Suprapubic skin (tissue), 4 donors: ENCODE measurements at places on chromosomes 11 and 22. TPM values are rescaled to one million over a fixed set of nuclear protein-coding genes. Genes with fewer than 3 reads are reported as not detected.

- no peak for DNase-seq
- no peak overlapping the region for H3K4me3 ChIP-seq
- no peaks in the 10 kb centered on the region for H3K36me3 ChIP-seq
- no peaks in the 10 kb centered on the region for H3K4me1 ChIP-seq
- no peak overlapping the region for H3K27ac ChIP-seq
Measured at GRCh38 chr11:33643167-33643824, 57.3 kb downstream of the C11orf91 start.

DNA sequence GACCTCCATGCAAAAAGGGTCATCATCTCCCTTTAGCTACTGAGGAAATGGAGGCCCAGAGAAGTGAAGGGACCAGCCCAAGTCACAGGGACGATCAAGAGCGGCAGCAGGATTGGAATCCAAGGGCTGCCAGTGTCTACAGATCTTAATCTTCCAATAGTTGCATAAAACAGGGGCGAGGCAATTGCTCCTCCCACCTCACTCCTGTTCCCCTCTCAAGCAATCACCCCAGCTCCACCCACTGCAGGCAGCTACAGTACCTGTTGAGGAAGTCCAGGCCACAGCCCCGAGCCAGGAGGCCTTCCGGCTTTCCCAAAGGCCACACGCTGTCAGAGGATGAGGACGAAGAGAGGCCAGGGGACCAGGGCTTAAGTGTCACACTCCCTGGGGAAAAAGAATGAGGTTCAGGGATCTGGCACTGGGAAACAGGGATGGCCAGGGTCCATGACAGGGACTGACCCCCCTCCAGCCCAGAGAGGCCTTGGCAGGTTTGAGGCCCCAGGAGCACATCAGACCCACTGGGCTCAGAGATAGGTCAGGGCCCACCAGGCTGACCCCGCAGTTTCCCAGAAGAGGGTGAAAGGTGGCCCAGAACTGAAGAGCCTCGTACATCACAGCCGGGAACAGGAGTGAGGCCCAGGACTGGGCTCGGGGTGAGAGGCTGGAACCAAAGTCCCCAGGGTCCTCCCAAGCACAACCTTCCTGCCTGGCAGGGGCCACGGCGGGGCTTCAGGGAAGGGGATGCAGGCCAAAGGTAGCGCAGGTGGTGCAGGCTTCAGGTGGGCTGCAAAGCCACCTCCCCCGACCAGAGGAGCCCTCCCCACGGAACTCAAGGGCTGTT lies 16.4 kb upstream of the MFNG start:
- H3K27me3 ChIP-seq: peaks cover 6% of the 10 kb centered on the region
- peaks cover 49% of the 10 kb centered on the region for H3K4me1 ChIP-seq
- DNase-seq: no peak
- H3K36me3 ChIP-seq: no peaks in the 10 kb centered on the region

Gene MPEG1
- 4.5 TPM for total RNA-seq

DNA sequence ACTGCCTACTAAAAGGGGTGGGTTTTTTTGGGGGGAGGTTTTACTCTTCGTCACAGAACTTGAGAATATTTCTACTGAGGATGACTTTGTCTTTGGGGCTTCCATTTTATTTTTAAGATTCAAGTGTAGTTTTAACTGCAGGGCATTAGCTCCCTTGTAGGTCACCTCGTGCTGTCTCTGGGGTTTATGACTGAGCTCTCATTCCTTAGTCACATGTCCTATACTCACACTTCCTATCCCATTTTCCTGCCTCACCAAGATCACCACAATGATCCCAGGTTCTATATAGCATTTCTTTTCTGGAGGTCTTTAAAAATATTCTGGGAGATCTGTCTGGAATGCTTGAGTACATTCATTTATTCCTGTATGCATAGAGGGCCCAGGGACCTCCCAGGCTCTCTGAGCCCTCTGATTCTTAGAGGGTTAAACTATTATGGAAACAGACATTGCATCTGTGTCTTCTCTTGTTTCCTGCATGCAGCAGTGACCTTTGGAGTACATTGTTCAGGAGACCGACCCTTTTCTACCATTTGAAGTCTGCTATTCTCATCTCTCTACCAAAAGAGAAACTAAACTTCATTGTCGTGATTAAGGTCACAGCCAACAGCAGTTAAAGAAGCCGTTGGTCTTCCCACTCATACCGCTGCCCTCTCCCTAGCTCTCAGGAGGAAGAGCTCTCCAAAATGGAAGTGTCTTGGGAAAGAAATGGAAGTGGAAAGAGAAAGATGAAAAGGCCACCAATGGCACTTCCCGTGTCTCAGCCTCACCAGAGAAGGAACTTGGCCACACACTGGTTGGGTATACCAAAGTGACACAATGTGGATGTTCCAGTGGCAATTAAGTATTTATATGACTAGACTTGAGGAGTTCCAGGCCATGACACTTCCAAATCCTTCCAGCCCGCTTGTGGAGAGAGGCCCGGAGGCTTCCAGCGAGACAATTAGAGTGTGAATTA lies 77.5 kb downstream of the ZBTB16 start:
- H3K27ac ChIP-seq: no peak overlapping the region
- no peak overlapping the region for H3K4me3 ChIP-seq
- H3K4me1 ChIP-seq: peaks cover 87% of the 10 kb centered on the region
- no peaks in the 10 kb centered on the region for H3K27me3 ChIP-seq

- no peaks in the 10 kb centered on the region for H3K27me3 ChIP-seq
- peaks cover 45% of the 10 kb centered on the region for H3K36me3 ChIP-seq
- H3K4me1 ChIP-seq: peaks cover 22% of the 10 kb centered on the region
- H3K27ac ChIP-seq: peak overlapping the region; percentile 55
Measured at GRCh38 chr11:117197516-117198456, 1.4 kb upstream of the TAGLN start.

DNA sequence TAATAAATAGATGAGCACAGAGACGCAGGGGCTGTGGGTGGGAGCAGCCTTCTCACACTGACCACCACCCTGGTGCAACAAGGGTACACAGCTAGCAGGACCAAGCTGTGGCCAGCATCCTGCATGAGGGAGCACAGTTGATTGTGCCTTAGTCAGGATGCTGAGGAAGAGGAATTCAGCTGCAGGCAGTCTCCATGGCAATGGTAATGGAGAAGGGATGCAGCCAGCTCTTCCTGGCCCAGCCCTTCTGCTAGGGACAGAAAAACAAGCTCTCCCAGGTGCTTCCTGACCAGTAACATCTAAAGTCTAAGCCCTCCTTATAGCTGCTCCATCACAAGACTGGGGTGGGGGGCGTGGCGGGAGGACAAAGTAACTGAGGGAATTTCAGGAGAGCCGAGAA lies 363.5 kb downstream of the BUD13 start:
- H3K4me3 ChIP-seq: no peak overlapping the region
- DNase-seq: no peak
- no peaks in the 10 kb centered on the region for H3K4me1 ChIP-seq
- no peaks in the 10 kb centered on the region for H3K36me3 ChIP-seq
- H3K27ac ChIP-seq: no peak overlapping the region
- peaks cover 10% of the 10 kb centered on the region for H3K27me3 ChIP-seq

DNA sequence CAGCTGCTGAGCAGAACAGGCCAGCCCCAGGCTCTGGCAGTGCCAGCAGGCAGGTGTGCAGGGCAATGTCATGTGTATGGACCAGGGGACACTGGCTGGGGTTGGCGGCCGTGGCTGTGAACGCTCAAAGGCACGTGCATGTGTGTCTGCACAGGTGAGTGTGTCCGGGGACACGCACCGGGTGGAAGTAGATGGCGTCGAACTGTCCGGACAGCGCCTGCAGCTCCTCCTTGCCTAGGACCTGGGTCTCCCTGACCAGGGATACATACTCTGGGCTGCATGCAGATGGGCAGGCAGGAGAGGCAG lies 863 bp downstream of the HDAC10 start:
- H3K4me1 ChIP-seq: peaks cover 61% of the 10 kb centered on the region
- DNase-seq: no peak
- H3K4me3 ChIP-seq: peak overlapping the region; percentile 62
- H3K36me3 ChIP-seq: peaks cover 11% of the 10 kb centered on the region

Gene OR52B6
- total RNA-seq: not detected

Gene CAPN5
- total RNA-seq: 1.0 TPM

DNA sequence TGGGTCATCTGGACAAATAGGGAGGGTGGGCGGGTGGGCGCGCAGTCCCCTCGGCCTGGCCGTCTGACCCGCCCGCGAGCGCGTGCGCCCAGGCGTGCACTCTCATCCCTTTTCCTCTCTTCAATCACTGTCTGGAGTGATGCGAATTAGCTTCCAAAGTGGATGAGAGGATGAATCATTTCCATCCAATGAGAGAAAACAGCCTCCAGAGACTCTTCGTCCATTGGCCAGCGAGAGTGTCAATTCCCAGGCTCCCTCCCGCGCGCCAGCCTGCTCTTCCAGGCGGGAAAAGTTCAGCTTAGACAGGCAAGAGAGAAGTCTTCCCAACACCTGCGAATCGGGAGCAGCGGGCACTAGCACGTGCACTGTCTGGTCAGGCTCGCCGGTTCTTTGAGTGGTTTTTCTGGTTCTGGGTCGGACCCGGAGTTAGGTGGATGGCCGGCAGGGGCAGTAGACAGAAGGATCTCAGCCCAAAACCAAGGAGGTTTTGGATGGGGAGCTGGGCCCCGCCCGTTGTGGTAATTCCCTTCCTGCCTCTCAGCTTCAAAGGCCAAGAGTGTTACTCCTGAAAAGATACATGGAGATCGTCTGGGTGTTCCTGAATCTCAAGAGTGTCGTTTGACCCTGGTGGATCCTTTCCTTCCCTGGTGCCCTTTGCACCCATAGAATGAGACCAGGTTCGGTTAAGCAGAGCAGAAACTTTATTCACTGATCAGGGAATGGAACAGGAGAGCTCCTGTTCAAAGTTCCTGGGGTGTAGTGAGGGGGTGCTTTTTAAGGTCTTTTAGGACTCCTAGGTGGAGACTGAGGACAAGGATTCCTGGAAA lies 33.4 kb upstream of the GLYATL1 start:
- H3K36me3 ChIP-seq: no peaks in the 10 kb centered on the region
- no peak overlapping the region for H3K27ac ChIP-seq
- no peak for DNase-seq
- peaks cover 8% of the 10 kb centered on the region for H3K27me3 ChIP-seq
- peak overlapping the region; percentile 46 for H3K4me3 ChIP-seq

- no peak overlapping the region for H3K4me3 ChIP-seq
- no peaks in the 10 kb centered on the region for H3K27me3 ChIP-seq
- peak; percentile 90 for DNase-seq
Measured at GRCh38 chr11:47917599-47918369, 62.6 kb upstream of the PTPRJ start.

DNA sequence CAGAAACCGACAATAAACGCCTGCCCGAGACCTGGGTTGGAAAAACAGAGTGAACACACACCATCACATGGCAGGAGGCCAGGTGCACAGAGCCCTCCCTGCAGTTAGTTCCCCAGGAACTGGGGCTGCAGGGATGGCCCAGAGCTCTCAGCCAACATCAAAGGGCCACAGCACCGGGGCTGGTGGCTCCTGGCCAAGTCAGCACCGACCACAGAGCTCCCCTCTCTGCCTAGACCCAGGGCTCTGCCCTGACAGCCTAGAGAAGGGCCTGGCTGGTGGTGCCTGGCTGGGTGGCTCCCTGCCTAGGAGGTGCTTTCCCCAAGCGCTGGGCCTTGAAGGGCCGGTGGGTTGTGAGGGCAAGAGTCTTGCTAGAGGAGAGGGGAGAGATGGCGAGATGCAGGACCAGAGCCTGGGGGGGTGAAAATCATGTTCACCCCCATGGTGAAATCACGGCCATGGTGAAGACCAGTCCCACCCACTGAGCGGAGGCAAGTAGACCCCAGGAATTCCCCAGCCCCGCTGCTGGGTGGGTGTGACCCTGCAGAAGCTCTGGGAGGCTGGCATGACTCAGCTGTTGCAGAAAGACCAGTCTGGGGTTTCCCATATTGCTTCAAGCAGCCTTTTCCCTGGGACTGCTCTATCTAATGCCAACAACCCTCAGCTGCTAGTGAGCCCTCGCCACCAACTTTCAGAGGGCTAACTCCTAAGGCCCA lies 7.2 kb upstream of the BID start:
- no peaks in the 10 kb centered on the region for H3K27me3 ChIP-seq
- peaks cover 40% of the 10 kb centered on the region for H3K4me1 ChIP-seq
- DNase-seq: no peak
- no peak overlapping the region for H3K4me3 ChIP-seq
- H3K27ac ChIP-seq: no peak overlapping the region

DNA sequence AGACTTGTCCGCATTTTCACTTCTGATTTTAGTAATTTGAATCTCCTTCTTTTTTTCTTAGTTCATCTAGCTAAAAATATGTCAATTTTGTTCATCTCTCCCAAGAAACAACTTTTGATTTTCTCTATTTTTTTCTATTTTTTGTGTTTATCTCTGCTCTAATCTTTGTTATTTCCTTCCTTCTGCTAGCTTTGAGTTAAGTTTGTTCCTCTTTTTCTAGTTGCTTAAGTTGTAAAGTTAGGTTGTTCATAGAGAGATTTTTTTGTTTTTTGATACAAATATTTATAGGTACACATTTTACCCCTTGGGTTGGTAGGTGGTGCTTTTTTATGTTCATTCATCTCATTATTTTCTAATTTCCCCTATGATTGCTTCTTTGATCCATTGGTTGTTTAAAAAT lies 22.1 kb upstream of the XKR3 start:
- DNase-seq: no peak
- H3K4me3 ChIP-seq: no peak overlapping the region
- no peaks in the 10 kb centered on the region for H3K27me3 ChIP-seq
- H3K36me3 ChIP-seq: no peaks in the 10 kb centered on the region
- H3K4me1 ChIP-seq: no peaks in the 10 kb centered on the region

DNA sequence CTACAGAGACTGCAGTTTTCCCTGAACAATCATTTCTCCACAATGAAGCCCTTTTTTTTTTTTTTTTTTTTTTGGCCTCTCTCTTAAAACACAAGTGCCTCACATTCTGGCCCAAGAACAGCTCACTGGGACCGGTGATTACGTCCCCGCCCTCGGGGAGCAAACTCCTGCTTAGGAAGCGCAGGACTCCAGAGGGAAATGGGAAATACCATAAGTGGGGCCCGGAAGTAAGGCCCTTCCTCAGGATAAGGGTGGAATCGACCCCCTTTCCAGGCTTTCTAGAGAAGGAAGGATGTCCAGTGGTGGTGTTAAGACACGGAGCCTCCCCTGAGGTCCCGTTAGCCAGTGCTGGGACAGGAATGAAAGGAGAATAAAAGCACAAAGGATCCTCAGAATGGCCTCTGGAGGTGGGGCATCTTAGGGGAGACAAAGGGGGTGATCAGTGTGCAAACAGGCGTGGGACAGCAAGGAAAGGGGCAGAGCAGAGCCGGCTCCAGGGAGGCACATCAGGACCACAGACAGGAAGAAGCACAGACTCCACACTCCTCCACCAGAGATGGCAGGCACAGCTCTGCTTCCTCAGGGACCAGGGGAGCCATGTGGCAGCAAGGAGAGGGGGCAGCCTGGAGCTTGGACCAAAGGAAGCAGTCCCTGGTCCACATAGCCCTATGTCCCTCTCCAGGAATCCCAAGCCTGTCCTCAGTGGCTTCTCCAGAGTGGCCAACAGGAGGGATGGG lies 61.3 kb downstream of the CHST1 start:
- no peak for DNase-seq
- no peak overlapping the region for H3K4me3 ChIP-seq
- H3K4me1 ChIP-seq: no peaks in the 10 kb centered on the region

Gene CDON
- 27.6 TPM for total RNA-seq

- no peak overlapping the region for H3K4me3 ChIP-seq
- DNase-seq: no peak
- no peaks in the 10 kb centered on the region for H3K27me3 ChIP-seq
Measured at GRCh38 chr11:337711-338110, 17.1 kb upstream of the IFITM3 start.

GRCh38 chr22:49786976-49787706 lies 40.5 kb downstream of the BRD1 start:
- no peaks in the 10 kb centered on the region for H3K27me3 ChIP-seq
- peaks cover 62% of the 10 kb centered on the region for H3K36me3 ChIP-seq
- DNase-seq: no peak
- H3K4me3 ChIP-seq: no peak overlapping the region

Gene SLC22A8
- not detected for total RNA-seq

GRCh38 chr11:121119440-121119839 lies 18.4 kb downstream of the TECTA start:
- no peaks in the 10 kb centered on the region for H3K4me1 ChIP-seq
- no peaks in the 10 kb centered on the region for H3K36me3 ChIP-seq
- H3K4me3 ChIP-seq: no peak overlapping the region
